Stimulated activated CD4-positive, alpha-beta T cell treated with anti-CD3 and anti-CD28 coated beads, Interleukin-2, amount 100 ng/mL, for 4 hours (primary cell): ENCODE measurements at places on chromosomes 7 and 10.

- no peak for DNase-seq
These were observed 965 bp upstream of the CAMK1D start for GRCh38 chr10:12348294-12348869.

- no peak for DNase-seq
These were observed 225.5 kb downstream of the DOCK4 start for GRCh38 chr7:111980725-111981124.

- peak; percentile 29 for DNase-seq
These were observed 13.7 kb downstream of the CISD1 start for GRCh38 chr10:58282615-58283014.

GRCh38 chr10:113971349-113971973, 72.2 kb upstream of the ADRB1 start:
- no peak for DNase-seq

DNA sequence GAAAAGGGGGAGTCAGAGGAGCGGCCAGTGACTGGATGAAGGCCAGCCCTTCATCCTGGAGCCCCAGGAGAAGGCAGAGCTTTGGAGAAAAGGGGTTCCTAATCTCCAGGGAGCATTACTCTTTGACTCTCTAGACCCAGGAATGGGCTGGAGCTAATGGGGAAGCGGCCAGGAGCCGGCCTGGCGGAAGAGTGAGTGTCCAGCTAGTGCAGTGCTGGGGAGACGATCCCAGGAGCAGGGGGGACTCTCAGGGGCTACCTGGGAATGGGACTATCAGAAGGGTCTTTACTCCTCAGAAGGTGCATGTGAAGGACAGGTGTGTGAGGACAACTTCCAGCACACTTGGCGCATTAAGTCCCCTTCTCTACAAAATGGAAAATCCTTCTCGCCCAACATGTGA, 2.4 kb upstream of the PAX2 start:
- DNase-seq, result no peak

DNA sequence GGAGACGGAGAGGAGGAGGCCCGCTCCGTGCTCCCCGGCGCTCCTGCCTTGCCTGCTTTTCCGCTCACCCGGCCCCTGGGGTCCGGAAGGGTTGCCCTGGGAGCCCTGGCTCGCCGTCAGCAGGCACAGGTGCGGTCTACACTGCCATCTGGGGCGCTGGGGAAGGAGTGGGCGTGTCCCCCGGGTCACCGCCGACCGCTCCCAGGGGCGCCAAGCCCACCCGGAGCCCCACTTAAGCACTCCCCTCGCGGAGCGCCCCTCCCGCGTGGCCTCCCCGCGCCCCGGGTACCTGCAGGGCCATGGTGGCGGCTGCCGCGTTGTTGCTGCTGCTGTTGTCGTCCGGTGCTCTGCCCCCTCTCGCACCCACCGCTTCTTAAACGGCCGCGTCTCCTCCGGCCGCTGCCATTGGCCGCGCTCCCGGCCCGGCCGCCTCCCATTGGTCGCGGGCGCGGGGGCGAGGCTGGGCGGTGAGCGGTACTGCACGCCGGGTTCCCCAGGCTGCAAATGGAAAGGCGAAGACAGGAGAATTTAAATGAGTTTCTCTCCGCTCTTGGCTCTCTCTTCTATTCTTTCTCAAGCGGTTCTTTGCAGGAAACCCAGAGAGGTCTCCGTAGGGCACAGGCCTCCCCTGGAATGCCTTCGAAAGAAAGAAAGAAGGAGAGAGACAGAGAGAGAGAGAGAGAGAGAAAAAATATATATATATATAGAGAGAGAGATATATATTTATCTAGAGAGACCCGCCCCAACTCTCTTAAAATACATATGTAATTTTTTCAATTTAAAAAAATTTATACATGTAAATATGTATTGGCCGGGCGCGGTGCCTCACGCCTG, at the start of gene ACBD7:
Gene ACBD7, minus strand, starts transcription at position 349 of the 834 bp plus-strand sequence. Its CDS starts 48 bp downstream, at position 301.
- DNase-seq, result peak; percentile 59

DNA sequence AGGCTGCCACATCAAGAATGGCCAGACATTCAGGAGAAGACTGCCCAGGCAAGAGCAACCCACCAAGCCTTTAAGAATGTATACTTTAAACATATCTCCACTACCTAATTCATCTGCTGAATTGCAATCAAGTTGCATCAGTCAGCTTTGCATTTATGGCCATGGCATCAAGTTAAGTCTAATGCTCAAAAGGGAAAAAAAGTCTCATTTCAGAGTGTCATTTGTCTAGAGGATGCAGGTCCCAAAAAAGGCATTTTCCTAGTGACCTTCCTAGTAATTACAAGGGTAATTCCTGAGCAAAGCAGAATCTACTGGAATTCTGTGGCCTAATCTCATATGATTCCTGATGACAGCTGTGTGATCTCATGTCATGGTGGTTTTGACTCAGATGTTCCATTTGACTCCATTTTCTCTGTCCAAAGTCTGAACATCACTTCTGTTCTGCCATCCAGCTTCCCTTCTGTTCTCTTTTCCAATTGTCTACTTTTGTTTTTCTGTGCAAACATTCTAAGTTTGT, 7.3 kb upstream of the CABCOCO1 start:
- DNase-seq, result no peak

DNA sequence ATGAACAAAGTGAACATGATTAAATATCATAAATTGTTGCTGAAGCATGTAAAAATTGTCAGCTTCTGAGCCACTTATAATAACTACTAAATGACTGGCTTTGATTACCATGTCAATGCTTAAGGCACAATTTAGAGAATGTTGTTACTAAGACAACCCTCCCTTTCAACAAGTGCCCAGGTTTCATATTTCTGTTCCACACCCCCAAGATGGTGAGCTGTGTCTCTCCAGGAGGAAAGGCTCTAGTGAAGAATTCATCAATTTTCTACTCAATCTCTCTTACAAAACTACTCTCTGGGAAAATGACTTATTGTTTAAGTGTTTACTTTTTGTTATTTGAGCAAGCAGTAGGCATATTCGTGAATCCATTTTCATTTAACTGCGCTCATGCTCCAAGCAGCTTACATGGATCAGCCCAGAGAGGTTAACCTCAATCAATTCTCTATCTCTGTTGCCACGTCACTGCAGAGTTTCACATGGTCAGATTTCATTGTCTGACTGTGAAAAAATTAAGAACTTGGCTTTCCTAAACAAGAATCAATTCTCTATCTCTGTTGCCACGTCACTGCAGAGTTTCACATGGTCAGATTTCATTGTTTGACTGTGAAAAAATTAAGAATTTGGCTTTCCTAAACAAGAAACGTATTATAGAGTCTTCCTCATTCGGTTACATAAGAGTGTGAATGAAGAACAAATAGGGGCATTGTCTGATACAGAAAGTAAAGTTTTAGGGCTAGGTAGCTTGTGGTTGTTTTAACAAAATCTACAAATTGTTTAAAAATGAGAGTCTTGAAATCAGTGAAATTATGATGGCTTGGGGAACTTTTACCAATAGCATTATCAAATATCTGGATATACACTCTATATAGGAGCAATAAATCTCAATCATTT, 49.7 kb downstream of the CCDC71L start:
- no peak for DNase-seq

- DNase-seq, result no peak
These were observed at the start of gene ABCB4 for GRCh38 chr7:87475359-87476178. Gene ABCB4, minus strand, starts transcription at chr7:87475680. Its CDS starts 215 bp downstream, at chr7:87475465.

GRCh38 chr10:12946372-12946771, 55.1 kb downstream of the CCDC3 start:
- no peak for DNase-seq

DNA sequence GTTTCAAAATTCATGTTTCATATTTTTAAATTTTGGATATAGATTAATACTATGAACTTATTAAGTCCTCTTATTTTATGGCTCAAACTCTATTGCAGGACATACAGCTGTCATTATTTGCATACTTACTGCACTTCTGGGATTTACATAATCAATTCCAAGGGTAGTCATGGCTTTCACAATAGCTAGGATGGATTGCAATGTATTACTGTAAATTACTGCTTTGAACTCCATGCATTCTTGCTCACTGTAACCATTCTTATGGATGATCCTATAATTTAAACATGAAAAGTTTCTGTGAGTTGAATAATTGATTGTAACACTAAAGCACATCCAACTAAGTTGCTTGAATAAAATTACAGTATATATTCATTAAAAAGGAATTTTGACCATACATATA, 23.5 kb downstream of the GNAT3 start:
- DNase-seq, result no peak

DNA sequence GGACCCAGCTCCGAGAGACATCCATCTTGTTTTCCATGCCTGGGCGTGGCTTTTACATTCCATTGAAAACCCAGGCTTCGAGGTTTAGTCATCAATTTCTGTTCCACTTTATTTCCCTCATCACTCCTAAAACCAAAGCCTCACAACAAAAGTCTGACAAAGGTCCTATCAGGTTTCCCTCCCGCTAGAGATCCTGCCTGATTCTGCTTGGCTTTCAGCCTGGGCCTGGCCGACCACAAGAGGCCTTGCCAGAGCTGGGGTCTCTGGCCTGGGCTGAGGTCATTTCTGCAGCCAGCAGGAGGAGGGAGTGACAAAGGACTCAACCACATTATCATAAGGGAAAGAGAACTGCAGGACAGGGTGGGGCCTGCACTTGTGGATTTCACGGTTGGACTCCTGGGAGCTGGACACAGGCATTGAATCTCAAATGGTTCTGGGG, 167.0 kb downstream of the FANK1 start:
- no peak for DNase-seq

DNA sequence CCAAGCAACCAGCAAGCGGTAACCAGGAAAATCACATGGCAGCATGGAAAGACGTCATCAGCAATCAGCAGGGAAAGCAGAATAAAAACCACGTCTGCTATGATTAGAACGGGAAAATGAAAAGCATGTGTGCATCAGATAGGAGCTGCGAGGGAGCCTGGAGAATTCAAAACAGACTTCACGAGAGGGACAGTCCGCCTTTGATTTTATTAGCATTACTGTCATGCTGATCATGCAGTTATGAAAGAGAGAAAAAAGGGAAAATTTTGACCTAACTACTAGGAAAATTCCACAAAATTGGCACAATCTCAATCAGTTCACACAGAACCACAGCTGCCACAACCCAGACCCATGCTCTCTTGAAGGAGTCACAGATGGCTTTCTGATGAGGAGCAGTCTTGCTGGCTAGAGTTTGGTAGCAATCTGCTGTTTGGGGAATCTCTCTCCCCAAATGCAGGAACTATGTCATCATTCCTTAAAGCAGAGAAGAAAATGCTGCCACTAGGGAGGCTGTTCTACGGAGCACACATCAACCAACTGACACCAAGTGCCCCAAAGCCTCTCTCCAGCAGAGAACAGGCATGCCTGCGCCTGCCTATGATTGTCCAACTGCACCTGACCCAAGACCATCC, 295.9 kb downstream of the TNS3 start:
- no peak for DNase-seq

DNA sequence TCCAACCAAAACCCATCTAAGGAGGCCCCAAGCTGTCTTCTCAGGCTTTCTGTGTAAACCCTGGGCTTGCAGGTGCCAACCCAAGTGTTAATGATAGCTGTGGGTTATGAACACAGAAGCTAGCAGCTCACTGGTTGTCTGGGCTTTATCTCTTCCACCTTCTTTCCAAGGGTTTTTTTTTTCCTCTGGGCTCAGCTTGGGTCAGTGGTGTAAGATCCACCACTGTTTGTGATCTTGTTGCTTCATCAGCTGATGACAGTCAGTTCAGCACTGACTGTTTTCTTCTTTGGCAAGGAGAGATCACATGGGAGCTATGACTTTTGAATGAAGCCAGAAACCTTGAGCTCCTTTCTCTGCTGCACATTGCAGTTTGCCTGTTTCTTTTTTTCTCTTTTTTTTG, 4.6 kb downstream of the GTPBP4 start:
- no peak for DNase-seq

DNA sequence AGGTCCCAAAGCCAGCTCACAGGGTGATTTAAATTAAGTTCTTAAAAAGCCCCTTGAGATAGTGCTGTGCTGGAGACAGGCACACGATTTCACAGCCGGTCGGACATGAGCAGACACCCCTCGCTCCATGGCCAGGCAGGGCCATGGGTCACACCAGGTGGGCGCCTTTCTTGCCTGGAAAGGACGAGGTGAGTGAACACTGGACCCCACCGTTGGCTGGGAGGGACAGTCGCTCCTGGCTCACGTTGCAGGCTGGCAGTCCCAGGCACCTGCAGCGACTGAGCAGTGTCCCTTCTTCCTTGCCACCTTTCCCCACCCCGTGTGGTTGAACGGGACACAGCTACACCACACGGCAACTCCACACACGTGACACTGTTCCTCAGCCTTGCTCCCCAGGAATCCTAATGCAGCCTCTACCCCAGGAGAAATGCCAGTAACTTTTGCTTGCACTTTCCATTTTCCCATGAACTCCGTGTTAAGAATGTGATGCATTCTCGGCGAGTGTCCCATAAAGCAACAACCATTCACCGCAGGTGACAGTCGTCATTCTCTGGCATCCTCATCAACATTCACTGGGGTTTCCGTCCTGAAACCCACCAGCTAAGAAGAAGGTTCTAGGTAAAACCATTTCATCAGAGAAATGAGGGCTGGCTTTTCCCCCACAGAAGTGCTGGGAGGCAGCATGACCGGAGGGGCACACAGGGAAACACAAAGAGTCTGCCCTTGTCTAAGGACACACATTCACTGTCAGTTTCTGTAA, 217.4 kb downstream of the ZMYND11 start:
- no peak for DNase-seq

DNA sequence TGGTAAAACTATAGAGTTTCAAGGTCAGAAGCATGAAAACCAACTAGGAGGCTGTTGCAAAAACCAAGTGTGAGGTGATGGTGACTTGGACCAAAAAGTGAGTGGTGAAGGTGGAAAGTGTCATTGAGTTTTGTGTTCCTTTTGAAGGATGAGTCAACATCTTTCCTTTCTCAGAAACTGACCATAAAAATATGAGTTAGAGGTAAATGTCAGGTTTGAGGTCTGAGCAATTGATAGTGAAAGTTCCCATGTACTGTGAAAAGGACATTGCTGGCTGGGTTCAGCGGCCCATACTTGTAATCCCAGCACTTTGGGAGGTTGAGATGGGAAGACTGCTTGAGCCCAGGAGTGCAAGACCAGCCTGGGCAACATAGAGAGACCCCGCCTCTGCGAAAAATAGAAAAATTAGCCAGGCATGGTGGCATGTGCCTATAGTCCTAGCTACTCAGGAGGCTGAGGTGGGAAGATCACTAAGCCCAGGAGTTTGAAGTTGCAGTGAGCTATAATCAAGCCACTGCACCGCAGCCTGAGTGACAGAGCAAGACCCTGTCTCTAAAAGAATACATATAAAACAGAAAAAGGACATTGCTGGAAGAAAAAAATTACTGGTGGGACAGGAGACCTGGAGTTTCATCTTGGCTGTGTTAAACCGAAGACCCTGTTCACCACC, 89.3 kb upstream of the ARID5B start:
- DNase-seq, result no peak
